NCI-H187 treated with DMSO at 0.1 percent for 48 hours (cell line): ENCODE measurements at places on chromosomes 12 and 14.
A peak's percentile ranks its signal among the peaks of the same experiment; 100 is the strongest.

- no peak for DNase-seq
These were observed 52.5 kb downstream of the SPIC start for GRCh38 chr12:101527682-101528081.

- no peak for DNase-seq
These were observed 22.0 kb downstream of the GPR65 start for GRCh38 chr14:88026890-88027289.

DNA sequence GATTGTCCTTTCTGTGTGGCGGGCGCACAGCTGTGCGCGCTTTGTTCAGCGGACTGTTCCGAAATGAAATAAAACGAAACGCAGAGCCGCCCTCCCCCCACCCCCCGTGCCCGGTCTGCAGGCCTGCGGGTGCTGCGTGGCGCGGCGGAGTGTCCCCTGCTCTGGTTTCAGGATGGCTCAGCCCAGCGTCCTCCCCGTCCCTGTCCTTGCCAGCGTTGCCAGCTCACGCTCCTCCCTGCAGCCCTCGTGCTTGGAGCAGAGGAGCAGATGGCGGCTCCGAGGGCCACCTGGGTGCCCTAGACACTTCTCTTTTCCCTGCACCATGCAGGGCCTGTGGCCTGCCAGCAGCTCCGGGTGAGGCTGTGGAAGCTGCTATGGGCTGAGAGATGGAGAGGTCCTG is 17.5 kb upstream of the BEGAIN start:
- DNase-seq = no peak

GRCh38 chr12:13592063-13592942 is 389.1 kb downstream of the GRIN2B start:
- no peak for DNase-seq

- DNase-seq = no peak
These were observed 113.0 kb downstream of the SEC23A start for GRCh38 chr14:38989922-38990546.

DNA sequence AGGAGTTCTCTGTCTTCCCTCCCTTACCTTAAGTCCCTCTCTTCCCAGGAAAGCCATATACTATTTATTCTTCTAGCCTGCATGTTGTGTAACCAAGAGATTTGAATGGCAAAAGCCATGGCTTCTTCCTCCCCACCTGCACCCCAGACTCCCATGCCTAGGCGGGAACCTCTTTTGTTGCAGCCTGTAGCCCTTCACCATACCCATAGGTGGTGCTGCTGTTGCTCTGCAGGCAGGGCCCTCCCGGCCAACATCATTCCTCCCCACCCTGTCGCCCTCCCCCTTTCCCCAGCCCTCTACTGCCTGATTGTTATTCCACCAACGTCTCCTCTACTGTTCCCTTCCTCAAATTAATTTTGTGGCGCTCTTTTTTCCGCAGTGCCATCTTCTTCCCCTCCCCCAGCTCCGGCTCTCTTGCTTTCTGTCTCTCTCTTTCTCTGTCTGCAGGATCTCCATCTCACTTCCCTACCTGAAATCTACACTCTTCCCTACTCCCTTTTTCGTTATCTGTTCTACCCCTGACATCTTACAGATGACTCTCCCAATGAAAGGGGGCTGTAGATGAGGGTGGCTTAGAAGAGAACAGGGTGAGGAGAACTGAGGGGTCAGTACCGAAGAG is 13.8 kb downstream of the NGDN start:
- DNase-seq = no peak

DNA sequence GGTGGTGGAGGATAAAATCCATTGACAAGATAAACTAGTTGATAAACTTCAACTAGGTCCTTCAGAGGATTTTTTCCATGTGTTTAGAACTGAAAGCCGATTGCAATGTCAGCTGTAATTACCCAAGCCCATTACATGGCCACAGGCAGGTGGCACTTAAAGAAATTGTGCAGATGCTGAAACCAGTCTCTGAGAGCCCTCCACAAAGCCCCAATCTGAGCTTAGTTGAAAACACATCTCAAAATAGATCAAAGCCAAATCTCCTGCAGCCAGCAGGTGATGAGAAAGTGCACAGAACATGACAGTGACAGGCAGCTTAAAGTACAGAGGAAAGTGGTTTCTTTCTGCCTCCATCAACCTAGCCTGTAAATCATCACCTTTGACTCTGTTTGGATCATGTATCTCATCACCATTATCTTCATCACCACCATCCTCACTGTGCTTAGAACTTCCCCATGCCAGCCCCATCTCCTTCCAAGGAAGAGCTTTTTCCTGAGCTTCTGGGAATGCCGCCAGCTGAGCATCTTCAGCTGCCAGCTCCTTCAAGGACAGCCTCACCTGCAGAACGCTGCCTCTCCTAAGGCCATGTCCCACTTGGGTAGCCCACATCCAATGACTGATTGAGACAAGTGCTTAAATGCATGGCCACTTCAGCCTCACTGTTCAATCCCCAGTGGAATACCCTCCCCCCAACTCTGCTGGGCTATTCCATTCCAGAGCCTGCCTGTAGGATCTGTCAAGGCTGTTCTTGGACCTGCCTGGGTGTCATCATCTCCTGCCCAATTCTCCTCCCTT is 219.5 kb upstream of the TMEM132C start:
- peak; percentile 66 for DNase-seq

- DNase-seq = no peak
These were observed 119.3 kb upstream of the MDM1 start for GRCh38 chr12:68451261-68452077.

DNA sequence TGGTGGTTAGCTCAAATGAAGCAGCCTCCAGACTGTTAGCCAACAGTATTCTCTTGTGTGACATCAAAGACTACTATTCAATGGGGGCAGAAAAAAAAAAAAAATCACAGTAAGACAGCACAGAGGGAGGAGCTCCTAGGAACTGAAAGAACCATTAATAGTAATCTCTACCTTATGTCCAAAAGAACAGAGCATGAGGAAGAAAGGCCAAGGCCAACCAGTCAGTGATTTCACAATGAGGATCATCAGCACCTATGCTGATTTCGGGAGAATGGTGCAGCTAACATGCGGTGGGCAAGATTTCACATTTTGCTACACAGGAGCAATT is 66.3 kb upstream of the SOX5 start:
- DNase-seq = no peak

DNA sequence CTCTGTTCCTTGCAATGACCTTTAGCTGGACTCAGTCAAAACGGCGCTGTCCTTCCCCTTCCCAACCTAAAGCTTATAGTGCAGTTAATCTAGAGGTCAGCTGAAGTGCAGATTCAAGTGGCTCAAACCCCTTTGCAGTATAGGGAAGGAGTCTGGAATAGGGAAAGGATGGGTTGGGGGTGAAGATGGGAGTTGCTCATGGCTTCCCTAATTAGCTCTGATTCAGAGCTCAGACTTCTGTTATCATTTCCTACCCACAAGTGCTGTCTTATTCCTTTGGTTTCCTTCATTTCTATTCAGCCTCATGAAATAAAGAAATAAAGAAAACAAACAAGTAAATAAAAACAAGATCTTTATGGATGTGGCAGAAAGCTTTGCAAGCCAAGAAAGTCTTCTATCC is 264.0 kb upstream of the HMGA2 start:
- no peak for DNase-seq

- DNase-seq = no peak
These were observed 42.8 kb downstream of the AMN start for GRCh38 chr14:102965282-102965681.

DNA sequence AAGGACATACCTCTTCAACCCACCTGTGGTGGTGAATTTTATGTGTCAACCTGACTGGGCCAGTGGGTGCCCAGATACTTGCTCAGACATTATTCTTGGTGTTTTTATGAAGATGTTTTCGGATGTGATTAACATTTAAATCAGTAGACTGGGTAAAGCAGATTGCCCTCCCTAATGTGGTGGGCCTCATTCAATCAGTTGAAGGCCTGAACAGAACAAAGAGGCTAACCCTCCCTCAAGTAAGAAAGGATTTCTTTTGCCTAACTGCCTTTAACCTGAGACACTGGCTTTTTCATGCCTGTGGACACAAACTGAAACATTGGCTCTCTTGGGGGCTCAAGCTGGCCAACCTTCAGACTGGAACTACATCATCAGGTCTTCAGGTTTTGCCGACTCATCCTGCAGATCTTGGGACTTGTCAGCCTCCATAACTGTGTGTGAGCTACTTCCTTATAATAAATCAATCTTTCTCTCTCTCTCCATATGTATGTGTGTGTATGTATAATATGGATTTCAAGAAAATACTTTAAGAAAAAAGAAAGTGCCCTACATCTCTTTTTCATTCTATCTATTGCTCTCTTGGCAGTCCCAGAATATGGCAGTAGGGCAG is 39.4 kb downstream of the RTN1 start:
- no peak for DNase-seq

GRCh38 chr12:133026996-133027395 is 10.3 kb upstream of the ZNF84 start:
- no peak for DNase-seq
